Naive thymus-derived CD4-positive, alpha-beta T cell (primary cell): ENCODE measurements at places on chromosomes 12 and 14.

GRCh38 chr12:12467688-12468261, 94.9 kb downstream of the DUSP16 start:
- no peak for DNase-seq

- peak; percentile 73 for DNase-seq
Measured at GRCh38 chr12:101773650-101774162, 34.4 kb upstream of the SYCP3 start.

DNA sequence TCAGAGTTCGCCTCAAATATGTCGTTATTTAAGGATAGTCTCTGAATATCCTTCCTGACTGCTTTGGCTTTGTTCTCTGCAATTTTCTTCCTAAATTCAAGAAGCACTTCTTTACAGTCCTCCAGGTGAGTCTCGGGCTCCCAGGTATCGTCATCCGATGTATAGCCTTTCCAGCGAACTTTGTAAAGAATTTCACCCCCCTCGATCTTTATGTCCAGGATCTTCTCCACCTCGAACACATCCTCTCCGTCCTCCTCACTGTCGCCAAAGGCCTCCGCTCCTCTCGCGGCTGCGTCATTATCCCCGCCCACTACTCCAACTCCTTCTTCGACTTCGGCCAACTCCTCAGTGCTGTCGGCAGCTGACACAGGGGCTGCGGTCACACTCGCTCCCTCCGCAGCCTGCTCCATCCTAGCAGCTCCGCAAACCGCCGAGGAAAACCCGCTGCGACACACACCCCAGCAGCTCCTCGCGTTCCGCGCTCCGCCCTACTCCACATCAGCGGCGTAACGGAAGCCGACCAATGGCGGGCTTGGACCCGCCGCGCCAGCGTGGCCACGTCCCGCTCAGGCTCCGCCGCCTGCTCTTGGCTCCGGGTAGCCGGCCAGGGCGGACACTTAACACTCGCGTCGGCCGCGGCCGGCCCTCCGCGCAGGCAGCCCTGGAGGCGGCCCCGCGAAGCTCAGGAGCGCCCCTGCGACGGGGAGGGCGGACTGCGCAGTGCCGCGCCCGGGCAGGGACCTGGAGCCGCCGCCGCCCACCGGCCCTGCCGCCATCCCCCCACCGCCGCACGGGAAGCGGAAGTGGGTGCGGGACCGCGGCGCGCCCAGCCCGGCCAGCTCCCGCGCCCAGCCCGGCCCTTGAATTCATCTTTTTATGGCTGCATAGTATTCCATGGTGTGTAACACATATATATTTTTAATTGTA, 4.1 kb downstream of the CD163L1 start:
- DNase-seq: peak; percentile 11

DNA sequence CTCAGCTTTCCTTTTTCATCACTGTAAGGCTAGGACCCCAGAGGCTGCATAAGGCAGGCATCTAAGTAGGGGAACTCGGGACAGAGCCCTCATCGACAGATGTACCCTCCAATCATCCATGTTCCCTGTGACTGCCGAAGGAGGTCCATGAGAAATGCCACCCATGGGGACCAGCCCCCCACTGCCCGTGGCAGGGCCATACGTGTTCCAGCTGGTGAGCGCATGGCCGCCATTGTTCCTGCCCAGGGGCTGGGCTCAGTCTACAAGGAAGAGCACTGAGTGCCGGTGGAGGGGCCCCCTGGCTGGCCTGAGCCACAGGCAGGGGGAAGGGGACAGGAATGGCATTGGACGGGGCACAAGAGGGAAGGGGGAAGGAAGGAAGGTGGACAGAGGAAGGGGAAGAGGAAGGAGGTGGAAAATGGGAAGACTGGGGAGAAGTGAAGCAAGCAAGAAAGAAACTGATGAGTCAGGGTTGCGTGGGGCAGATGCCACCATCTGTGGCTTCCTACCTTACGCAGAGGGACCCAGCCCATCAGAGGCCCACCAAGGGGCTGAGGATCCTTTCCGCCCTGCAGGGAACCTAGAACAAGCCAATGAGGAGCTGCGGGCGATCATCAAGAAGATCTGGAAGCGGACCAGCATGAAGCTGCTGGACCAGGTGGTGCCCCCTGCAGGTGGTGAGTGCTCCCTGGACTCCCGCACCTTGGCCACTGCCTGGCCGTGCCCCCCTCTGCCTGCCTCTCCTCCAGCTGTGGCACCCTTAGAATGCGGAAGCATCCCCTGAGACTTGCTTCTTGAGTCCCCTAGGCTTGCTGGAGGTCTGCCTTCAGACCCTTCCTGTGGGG, 120.6 kb upstream of the FKBP4 start:
- no peak for DNase-seq

- no peak for DNase-seq
Measured at GRCh38 chr12:104785886-104786285, 172.2 kb downstream of the SLC41A2 start.

DNA sequence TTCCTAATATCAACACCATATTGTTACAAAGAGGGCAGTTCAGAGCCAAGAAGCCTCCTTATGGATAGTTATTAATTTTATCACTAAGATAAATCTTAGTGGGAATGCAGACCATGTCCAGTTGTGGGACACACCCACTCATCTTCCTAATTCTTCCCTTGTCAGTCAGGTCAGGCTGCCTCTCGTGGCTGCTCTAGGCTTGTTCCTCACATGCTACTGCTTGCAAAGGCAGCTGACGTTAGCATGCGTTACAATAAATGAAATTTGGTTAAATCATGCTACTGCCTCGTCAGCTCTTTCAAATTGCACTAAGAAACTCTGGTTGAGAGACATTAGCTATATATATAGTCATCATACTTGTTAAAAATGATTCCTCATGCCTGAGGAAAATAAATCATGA, 108.4 kb downstream of the CAND1 start:
- DNase-seq: no peak

DNA sequence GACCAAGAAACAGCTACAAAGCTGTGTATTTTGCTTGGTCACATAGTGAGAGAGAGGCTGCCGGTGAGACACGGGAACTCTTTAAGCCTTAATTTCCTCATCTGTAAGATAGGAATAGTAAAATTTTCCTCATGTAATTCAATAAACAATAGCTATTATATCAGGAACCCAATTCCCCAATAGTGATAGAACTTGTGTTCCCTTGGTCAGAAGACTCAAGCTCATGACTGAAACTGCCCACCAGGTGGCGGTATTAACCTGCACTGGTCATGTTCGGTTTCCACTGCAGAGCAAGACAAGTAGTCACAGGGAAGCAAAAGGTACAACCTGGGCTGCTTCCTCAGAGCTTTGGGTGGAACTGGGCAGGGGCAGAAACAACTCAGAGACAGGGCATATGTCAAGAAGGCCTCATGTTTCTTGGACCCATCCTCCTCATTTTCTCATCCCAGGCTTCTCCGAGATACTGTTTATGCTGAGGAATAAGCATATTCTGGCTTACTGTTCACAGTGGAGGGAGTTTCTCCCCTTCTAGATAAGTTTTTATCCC, 4.2 kb upstream of the AJUBA start:
- DNase-seq: peak; percentile 85

GRCh38 chr12:105676694-105677093, 346.2 kb downstream of the C12orf75 start:
- DNase-seq: no peak

GRCh38 chr12:76554405-76555230, 5.0 kb downstream of the OSBPL8 start:
- no peak for DNase-seq

GRCh38 chr12:2794191-2794735, 507 bp upstream of the FKBP4 start:
- DNase-seq: peak; percentile 33

DNA sequence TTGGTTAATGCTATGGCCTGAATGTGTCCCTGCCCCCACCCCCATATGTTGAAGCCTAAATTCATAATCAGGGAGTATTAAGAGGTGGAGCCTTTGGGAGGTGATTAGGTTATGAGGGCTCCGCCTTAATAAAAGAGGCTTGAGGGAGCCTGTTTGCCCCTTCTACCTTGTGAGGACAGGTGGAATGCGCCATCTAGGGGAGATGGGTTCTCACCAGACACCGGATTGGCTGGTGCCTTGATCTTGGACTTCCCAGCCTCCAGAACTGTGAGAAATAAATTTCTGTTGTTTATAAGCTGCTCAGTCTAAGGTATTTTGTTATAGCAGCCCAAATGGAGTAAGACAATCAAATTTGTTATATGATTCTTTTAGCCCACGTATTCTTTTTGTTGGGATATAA, 148.3 kb downstream of the PTCSC3 start:
- DNase-seq: no peak

GRCh38 chr14:32396885-32397284, 67.8 kb downstream of the AKAP6 start:
- DNase-seq: no peak

GRCh38 chr14:54893151-54893760, 9.4 kb downstream of the GCH1 start:
- peak; percentile 13 for DNase-seq

DNA sequence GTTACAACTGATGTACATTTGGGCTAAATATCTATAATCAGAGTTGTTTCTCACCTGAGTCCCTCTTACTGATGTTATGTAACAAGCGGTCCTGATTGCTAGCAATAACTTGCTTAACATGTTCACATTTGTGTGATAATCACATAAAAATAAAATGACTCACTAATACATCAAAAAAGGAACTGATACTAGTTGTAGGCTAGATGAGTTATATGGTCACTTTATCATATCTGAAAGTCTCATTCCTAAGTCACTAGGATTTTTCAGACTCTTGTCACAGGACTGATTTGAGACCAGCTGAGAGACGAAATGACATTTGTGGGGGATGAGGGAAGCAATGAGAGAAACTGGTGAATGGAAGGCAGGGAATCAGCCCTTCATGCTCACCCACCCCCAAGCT, 34.3 kb downstream of the NKX2-1 start:
- DNase-seq: no peak
